ENCODE measurements at places on chromosomes 1 and 21.
A peak's percentile ranks its signal among the peaks of the same experiment; 100 is the strongest.

DNA sequence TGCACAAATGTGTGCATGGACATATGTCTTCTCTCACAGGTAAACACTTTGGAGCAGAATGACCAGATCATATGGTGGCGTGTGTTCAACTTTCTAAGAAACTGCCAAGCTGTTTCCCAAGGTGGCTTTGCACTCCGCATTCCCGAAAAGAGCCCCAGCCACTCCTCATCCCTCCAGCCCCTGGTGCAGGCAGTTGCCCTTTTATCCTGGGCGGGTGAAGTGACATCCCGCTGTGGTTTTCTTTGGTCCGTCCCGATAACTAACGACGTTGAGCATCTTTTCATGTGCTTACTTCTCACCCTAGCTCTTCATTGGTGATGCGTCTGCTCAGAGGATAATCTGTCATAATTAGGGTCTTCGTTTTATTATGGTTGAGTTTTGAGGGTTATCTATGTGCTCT, 612.5 kb downstream of the MATN1 start:
- DNase-seq = peak; percentile 50

DNA sequence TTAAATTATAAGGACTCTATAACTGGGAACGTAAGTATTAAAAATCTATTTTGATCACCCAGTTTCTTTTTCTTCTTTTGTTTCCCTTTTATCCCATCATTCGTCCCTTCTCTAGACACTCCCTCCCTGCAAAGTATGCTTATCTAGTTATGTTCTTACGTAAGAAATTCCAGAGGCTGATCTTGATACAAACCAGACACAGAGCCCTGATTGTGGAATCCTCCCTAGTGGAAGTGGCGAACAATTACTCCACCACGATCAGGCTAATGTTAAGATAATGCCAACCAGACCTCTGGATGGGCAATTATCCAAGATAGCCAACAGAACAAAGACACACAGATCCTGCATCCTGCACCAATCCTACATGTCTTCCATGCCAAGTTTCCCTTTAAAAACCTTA, 1557.4 kb downstream of the PLA2G4A start:
- DNase-seq = no peak

- DNase-seq = no peak
Observed at GRCh38 chr1:75588779-75589475, 22.0 kb downstream of the SLC44A5 start.

- no peak for DNase-seq
Observed at GRCh38 chr1:200693327-200693726, 23.6 kb upstream of the DDX59 start.

DNA sequence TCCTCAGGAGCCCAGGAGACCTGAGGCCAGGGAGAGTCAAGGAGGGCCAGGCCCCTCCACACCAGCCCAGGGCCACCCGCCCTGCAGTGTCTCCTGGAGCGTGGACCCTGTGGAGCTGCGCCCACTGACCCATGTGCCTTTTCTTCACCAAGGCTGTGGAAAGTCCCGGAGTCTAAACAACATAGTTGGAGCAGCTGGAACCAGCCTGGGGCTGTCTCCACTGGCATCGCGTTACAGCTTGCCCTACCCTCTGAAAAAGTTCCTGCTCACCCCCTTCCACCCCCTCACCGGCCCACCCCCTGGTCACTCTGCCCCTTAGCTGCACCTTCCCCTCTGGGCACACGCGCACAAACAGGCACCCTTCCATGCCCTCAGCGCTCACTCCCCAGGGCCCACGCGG, 18.3 kb downstream of the KCNC4 start:
- no peak for DNase-seq

GRCh38 chr1:115129071-115129640, 39.9 kb upstream of the TSPAN2 start:
- no peak for DNase-seq

GRCh38 chr1:116556289-116557006, 14.4 kb downstream of the CD58 start:
- DNase-seq = no peak

GRCh38 chr1:200182701-200183100, 155.2 kb downstream of the NR5A2 start:
- DNase-seq = no peak

GRCh38 chr1:72516826-72517225, 234.5 kb upstream of the NEGR1 start:
- no peak for DNase-seq

GRCh38 chr1:232571523-232571922, 58.4 kb downstream of the SIPA1L2 start:
- no peak for DNase-seq

DNA sequence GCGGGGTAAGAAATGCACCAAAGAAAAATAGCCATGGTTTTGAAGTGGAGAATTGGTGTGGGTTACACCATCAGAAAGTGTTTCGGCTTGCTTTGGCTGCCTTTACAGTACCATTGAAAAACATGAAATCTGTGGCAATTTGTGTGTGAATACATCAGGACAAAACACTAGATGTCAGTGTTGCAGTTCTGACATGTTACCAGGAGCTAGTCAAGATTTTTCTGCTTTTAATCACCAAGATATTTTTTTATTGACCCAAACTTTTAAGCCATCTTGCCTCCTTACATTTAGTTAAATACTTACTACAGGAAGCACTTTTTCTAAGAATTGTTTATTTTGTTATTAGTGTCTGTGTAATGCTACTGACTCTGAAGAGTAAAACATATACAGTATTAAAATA, 14.3 kb downstream of the RRP15 start:
- DNase-seq = no peak

DNA sequence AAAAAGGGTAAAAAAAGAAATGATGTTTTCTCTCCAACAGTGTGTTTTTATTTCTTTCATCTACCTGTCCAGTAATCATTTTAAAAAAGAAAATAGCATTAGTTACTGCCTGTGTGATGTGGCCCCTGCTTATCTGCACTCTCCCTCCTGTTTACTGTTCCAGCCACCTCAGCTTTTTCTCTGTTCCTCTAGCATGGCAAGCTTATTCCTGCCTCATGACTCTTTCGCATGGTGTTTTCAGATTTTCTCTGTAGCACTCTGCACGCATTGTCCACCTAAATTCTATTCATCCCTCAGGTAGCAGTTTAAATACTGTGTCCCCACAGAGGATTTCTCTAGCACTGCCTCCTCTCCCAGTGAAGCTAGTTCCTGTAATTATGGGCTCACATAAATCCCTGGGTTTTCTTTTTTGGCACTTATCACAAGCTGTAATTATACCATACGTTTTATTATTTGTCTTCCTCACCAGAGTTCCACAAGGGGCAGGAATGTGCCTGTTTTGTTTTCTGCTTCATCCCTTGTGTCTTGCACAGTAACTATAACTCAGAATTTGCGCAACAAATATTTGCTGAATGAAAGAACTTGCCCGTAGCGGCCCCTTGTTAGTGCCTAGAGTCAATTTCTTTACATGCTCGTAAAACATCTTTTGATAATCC, 51.4 kb upstream of the LRIG2 start:
- no peak for DNase-seq

DNA sequence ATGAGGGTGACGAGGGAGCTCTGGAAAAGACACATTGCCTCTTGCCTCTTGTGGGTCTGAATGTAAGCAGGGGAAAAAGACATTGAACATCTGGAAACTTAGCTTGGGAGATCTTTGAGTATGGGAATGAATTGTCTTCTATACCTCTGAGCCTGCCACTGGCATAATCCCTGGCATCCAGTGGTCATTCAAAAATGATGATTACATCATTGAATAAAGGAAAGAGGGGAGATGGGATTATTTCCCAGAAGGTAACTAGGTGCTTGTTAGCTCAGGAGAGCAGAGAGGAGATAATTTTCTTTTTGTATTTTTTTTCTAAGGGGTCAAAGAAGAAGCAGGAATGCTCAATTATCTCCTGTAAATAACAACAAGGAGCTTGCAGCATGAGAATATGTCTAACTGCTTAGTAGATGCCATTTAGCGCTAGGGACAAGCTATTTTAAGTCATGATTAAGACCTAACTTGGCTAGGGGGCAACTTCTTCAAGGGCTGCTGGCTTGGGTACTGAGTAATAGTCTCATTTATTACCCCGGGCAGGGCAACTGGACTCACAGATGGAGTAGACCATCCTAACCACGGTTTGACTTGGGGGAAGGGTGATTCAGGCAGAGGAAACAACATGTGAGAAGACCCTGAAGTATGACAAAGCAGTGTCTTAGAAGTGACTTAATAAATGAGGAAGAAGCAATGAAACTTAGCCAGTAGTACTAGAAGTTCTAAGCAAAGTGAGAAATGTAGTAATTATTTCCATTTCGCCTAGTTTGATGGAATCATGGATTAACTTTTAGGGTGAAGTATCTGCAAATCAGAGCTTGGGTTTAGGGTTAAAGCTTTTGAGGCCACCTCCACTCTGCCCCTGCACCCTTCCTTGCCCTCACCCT, 11.0 kb upstream of the XCL2 start:
- no peak for DNase-seq

- no peak for DNase-seq
Observed at GRCh38 chr1:175225805-175226129, 33.2 kb upstream of the KIAA0040 start.

DNA sequence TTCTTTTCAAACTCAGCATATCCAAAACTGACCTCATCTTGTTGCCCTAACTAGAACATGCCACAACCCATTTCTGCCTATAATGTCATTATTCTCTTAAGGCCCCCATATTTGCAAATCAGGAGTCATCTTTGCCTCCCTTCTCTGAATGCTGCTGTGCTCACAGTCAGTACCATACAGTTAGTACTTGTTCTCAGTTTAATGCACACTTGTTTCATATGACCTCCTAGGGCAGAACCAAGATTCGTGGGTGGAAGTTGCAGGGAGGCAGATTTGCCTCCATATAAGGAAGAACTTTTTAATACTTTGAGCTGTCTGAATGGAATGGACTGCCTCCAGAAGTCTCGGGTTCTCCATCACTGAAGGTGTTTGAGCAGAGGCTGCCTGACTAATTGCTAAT, 9.2 kb downstream of the CAP1 start:
- DNase-seq = no peak

DNA sequence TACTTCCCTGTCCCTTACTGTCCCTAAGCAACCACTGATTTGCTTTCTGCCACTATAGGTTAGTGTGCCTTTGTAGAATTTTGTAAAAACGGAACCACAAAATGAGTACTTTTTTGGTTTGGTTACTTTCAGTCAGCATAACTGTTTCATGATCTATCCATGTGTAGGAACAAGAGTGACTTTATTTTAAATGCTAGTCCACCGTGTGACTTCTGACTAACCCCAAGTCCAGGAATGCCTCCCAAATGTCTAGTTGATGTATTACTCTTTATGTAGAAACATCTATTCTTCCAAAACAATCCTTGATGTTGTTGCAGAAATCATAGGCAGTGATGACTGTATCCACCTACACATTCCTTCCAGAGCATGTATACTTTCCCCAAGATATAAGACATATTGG, 21.3 kb downstream of the ATPAF1 start:
- DNase-seq = no peak

DNA sequence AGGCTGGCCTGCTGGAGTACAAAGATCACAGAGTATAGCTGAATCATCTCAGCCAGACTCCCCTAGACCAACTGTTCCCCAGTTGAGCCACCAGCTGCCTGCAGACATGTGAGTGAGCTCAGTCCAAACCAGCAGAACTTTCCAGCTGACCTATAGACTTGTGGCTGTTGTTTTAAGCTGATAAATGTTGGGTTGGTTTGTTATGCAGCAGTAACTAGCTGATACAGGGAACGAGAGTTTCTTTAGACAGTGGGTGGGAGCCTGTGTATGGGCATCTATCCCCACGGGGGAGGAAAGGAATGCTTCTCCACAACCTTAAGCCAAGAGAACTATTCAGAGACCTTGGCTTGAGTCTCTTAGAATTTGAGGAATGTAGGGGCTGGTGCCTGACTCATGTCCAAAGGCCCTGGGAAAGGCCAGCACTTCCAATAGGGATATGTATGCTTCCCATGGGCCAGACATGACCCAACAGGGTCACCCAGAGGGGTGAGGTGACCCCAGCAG, 30.1 kb downstream of the SLC1A7 start:
- DNase-seq = no peak

- peak; percentile 61 for DNase-seq
Observed at GRCh38 chr1:91617285-91617765, 116.7 kb downstream of the CDC7 start.

DNA sequence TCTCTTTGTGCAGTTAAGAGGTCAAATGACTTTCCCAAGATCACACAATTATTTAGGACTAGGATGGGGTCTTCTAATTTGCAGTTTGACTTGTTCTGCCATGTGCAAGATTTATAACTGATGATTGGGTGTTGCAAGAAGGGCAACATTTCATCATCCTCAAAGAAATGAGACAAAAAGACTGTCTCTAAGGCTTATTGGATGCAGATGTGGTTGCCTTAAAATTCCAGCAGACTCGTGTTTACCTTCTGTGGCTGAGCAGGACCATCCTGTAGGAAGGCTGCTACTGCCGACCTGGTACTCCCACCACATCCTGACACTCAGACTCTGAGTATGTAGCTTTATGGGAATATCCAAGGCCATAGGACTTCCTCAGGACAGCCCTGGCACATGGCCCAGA, 99.9 kb upstream of the SGIP1 start:
- no peak for DNase-seq

- DNase-seq = no peak
Observed at GRCh38 chr1:193971595-193971994, 785.2 kb upstream of the B3GALT2 start.

DNA sequence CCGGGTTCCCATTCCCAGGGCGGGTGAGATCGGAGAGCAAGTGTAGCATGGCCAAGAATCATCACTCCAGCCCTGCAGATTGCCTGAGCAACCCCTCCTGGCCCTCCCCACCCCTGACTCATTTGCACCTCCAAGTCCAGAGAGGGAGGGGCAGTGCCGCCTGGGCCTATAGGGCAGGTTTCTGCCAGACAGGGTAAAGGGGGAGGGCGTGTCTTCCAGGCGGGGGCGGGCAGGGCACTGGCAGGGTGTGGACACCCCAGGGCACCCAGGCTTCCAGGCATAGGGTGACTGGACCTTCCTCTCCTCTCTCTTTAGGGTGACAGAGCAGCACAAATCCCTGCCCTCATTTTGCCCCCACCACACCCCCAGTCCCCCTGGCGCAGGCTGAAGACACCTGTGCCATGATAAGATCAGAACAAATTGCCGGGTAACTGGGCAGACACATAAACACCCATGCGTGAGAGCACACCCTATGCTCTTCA, 3.2 kb upstream of the CRYBG2 start:
- peak; percentile 64 for DNase-seq

- no peak for DNase-seq
Observed at GRCh38 chr1:203043830-203044545, 17.7 kb downstream of the PPFIA4 start.

DNA sequence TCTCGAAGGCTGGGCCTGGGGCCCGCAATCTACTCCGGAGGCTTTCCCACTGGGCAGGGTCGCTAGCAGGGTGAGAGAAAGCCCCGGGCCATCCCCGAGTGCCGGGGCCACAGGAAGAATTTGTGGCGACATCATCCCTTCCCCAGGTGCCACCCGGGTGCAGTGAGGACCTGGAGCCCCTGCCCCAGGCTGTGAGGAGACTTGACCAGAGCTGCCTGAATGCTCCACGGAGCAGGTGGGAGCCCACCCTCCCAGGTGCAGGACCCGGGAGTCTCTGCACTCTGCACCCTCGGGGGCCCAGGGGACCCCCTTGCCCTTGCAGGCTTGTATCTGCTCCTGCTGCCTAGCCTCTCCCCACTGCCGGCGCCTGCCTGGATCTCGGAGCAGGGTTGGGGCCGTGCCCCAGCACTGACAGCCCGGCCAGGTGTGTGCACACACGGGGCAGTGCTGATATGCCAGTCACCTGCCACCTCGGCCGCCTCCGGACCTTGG, 67.5 kb upstream of the RGS7 start:
- no peak for DNase-seq

GRCh38 chr1:117814856-117815797, 114.3 kb downstream of the GDAP2 start:
- no peak for DNase-seq

GRCh38 chr1:27686223-27686990, 14.4 kb upstream of the IFI6 start:
- peak; percentile 67 for DNase-seq
